ENCODE measurements at places on chromosomes 4 and X.

DNA sequence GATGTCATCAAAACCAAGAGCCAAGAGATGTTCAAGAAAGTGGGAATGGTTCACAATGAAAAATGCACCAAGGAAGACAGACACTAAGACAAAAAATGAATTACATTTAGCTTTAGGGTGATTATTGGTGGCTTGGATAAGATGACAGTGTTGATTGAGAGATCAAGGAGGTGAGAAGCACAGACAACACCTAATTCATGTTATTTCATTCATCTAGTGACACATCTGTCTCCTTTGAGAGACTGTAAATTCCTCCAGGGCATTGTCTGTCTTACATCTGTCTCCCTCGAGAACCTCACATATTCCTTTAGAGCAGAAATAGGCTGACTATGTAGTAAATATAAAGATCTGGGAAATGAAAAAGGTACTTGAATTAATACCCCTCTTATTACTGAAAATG is 94.2 kb upstream of the SMIM31 start:
- no peak for DNase-seq

DNA sequence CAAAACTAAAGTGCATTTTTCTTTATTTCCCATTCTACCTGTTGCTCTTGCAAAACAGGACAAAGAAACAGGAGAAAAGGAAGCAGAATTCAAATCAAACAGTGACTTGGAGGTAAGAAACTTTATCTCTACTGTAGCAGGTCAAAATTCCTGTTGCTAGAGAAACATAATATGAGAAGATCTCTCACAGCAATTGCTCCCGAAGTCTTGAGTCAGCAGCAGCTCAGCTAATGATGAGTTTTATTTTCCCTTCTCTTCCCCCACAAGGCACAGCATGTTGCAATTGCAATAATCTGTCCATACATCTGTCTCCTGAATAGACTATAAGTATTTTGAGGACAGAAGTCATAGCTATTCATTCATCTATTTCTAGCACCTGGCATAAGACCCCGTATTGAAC is 112.7 kb downstream of the CLNK start:
- no peak for DNase-seq

GRCh38 chr4:103024996-103025395 is 5.5 kb upstream of the SLC9B1 start:
- no peak for DNase-seq

DNA sequence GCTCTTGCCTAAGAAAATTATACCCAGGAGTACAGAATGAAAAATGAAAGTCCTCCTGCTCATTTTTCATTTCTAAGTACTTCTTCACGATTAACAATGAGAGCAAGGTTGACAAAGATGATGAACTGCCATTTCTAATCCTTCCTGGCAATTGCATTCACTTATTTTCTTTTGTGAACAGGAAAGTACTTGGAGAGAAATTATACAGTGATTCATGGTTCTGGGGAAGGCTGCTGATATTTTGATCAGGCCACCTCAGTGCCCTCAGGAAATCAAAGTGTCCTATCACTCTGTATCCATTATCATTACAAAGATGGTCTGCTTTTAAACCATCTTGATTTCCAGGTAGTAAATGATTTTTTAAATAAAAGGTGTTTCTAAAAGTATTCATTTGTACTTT is 467.5 kb downstream of the PACRGL start:
- no peak for DNase-seq

DNA sequence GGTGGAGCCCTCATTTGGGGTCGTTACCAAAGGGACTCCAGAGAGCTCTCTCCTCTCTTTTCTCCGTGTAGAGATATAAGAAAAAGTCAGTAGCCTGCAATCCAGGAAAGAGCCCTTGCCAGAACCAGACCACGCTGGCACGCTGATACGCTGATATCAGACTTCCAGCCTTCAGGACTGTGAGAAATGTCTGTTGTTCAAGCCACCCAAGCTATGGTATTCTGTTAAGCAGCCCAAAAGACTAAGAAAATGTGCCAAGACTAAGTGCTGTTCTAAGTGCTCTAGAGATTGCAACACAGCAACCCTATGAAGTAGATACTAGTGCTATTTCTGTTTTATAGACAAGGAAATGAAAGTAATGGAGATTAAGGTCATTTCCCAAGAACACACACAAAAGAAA is 205.7 kb downstream of the CAMK2D start:
- DNase-seq = no peak

DNA sequence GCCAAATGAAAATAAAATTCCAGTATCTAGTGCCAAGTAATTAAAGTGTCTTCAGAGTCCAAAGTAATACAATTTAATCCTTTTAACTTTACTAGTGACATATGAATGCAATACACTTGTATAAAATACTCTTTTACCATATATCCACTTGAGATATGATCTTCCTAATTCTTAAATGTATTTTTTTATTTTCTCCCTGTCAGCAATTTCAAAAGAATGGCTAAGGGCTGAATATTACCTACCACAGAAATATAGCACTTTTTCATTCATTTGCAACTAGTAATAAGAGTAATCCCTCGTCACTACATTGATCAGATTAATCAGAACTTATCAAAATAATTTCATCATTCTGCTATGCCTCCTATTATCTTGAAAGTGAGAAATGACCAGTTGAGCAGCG is 10.1 kb upstream of the TBX22 start:
- DNase-seq = no peak

DNA sequence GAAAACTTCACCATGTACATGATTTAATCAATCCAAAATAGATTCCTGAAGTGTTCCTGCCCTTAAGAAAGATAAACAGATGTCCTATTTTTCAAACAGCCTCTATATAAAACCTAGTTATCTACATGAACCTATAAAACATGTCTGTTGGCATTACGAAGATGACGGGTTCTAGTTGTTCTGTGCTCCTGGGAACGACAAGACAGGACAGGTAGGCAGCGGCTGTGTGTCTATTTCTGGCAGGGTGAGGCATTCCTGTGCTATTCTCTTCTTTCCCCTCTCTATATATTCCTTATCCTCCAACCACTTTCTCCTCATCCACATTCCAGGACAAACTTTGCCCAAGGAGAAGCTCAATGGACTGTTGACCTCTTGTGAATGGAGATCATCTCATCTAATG is 6.1 kb downstream of the FAT1 start:
- no peak for DNase-seq

DNA sequence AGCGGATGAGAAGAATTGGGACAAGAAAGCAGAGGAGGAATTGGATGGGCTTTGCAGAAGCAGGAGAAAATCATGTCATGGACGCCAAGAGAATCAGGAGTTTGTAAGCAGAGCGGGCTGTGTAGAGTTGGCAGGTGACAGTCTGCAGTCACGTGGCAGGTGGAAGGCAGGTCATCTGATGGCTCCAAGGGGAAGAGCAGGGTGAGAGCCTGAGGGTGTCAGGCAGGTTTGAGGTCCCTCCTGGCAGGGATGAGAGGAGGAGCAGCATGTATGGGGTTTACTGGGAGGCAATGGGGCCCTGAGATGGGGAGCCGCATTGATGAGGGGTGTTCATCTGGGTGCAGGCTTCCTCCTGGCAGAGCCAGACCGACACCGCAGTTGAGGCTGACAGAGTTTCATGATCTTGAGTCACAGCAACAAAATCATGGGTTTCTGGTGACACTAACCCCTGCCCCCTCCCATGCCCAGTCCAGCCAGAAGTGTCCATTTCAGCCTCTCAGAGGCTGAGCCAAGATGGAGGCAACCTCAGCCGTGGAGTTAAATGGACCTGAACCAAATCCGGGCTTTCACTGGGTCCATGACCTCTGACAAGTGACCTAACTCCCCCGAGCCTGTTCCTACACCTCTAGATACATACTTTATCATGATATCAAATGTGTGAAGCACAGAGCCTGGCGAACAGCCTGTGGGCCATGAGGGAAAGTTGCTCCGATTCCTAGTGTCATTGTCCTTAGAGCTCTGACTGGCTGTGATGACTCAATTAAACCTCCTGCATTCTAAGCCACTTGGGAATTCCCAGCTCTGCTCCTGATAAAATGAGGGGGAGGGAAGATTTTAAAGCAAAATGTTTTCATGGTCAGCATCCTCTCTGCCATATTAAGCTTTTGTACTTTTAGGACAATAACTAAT is 36.1 kb downstream of the EVC start:
- no peak for DNase-seq

- no peak for DNase-seq
Measured at GRCh38 chr4:158610790-158611189, 60.9 kb downstream of the C4orf46 start.

DNA sequence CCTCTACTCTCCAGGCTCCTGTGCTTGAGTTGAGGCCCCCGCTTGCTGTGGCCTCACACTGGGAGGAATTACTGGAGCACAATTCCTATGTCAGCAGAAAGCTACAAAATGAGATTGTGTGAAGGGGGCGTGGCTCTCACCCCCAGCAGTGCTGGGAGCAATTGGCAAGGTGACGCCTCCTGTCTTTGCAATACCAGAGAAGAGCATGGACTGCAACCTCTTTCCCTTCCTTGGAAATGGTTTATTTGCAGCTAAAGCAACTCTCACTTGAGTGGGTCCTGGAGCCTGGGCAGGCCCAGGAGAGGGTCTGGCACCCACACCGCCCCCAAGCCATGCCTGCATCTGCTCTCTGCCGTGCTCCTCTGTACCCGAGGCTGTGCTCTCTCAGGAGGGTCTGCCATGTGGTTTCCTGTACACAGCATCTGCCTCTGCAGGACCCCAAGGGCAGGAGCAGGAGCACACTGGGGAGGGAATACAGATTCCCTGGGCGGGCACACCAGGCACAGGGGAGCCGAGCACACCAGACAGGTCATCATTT is 32.9 kb upstream of the HGFAC start:
- DNase-seq = no peak

DNA sequence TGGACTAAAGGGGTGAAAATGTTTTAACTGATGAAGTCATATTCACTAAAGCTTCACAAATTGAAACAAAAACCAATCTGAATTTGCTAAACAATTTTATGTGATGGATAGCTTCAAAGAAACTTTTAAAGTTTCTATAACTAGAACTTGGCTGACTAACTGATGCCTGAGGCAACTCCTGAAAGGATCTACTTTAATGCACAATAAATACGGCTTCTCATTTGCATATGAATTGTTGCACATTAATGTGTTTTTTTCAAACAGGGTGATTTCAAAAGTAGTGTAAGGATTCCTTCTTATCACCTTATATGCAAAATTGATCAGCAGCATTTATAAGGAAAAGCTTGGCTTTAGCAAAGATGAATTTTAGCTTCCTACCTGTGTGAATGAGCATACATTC is 58.4 kb upstream of the ATOH1 start:
- no peak for DNase-seq

DNA sequence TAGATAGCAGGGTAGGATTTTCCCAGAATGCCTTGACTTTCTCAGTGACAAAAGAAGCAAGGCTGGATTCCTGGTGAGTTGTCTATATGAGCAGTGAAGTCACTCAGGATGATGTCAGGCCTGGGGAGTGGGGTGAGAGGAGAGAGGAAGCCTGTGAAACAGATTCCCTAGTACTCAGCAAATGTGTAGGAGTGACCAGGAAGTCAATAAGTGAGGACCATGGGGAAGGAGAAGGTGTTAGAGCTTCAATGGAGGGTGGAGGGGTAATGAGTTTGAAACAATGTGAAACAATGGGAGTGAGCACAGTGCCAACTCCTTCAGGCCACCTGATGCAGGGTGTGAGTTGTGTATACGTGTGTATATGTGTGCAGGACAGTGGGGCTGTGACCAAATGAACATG is 2.4 kb upstream of the SLC9A6 start:
- DNase-seq = no peak

DNA sequence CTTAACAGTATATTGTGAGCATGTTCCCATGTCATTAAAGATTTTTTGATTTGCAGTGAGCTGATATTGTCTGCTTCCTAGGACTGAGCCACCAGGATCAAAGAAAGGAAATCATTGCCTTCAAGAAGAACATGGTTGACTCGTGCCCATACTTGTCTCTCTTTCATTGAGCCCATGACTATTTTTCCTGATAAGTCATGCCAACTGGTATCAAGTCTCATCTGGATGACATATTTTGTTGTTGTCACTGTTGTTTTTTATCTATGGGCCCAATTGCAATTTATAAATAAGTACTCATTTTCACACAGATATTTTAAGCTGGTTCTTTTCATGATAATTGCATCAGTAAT is 10.2 kb upstream of the RHOH start:
- no peak for DNase-seq

DNA sequence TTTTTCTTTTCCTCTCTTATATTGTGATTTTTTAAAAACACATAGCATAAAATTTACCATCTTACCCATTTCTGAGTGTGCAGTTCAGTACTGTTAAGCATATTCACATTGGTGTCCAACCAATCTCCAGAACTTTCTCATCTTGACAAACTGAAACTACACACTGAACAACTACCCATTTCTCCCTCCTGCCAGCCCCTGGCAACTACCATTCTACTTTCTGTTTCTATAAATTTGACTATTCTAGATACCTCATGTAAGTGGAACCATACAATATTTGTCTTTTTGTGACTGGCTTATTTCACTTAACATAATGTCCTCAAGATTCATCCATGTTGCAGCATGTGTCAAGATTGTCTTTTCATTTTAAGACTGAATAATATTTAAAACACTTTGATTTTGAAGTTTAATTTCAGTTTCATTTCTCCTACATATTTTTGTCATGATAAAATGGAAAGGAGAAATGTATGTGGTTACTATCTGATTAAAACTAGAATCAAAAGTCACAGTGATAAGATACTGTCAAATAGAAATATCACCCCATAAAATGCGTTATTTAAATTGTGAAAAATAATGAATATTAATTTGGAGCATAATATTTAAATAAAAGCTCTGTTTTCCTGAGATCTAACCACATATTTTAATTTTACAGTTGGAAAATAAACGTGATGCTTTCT is 122.8 kb downstream of the DIPK2B start:
- DNase-seq = no peak

DNA sequence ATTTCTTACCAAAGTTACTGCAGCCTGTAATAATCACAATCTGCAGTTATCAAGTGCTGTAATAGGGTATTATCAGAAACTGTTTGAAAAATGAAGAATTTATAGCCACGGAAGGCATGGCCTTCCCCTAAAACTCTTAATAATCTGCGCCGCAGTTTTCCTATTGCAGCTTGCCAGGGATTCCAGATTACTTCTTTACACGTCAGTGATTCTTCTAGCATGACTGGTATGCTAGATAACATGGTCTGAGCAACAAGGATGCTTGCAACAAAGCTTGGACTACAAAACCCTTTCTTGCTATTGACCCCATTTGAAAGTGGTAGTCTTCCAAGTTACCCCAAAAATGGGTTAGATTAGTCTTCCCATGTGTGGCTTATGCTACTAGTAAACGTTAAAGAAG is 47.2 kb upstream of the GK2 start:
- no peak for DNase-seq

DNA sequence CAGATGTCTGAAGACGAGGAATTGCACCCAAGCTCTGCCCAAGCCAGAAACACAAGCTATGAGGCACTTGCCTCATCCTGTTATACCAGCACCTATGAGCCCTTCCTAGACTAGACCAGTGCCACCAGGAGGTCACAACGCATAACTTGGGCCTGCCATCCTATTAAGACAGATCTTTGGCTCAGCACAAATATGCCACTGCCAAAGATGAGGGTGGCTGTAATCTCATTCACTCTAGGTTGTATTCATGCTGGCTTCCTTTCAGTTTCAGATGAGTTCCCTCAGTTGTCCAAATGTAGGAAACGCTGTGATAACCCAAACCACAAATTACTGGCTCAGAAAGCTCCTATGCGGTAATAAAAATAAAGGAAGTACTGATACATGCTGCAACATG is 76.5 kb upstream of the CITED1 start:
- no peak for DNase-seq

Measured in NCI-H510A treated with DMSO at 0.1 percent for 48 hours (cell line).